Cortex of kidney (tissue), 1 donor: ENCODE measurements at places on chromosomes 4 and X.

DNA sequence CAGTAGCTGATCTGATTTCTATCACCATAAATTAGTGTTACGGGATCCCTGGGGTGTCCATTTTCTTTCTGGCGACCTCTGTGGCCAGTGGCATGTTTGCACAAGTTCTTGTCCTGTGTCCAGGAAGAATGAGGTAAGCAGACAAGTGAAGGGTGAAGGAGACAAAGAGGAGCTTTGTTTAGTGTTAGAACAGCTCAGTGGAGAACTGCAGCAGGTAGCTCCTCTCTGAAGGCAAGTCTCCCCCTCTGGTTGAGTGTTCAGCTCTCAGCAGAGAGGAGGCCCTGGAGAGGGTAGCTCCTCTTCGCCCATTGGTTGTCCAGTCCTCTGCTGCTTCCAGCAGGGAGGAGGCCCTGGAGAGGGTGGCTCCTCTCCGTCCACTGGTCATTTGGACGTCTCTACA lies 47.2 kb downstream of the DMP1 start:
- no peak for DNase-seq

- DNase-seq: no peak
Observed at GRCh38 chr4:78569306-78569821, 17.8 kb downstream of the ANXA3 start.

DNA sequence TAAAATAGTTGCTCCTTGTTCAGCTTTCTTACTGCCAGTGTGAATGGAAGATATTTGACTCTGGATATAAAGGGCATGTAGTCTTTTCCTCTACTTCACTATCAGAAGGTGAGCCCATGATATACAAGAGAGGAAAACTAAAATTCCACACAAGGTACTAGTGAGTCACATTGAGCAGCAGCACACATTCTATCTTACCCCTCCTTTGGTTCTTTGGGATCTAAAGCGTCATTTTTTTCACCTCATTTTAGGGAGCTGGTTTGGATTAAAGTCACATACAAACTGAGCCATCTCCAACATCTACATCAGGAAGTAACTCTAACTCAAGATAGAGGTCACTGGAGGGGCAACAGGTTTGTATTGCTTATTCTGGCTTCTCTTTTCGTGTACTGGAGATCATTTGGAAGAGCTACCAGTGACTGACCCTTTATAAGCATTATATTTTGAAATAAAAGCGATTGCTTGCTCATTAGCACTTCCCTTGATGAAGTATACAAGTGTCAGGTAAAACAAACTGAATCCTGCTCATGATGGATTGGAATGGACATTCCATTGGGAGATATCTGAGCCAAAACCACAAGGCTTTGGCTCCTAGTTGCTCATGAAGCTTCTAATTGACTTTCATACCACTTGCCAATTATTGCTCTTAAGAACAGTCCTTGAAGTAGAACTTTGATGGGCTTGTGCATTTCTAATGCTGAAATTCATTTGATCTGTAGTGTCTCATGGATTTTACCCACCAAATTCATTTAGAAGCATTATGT lies 124.1 kb downstream of the SPCS3 start:
- DNase-seq: no peak

DNA sequence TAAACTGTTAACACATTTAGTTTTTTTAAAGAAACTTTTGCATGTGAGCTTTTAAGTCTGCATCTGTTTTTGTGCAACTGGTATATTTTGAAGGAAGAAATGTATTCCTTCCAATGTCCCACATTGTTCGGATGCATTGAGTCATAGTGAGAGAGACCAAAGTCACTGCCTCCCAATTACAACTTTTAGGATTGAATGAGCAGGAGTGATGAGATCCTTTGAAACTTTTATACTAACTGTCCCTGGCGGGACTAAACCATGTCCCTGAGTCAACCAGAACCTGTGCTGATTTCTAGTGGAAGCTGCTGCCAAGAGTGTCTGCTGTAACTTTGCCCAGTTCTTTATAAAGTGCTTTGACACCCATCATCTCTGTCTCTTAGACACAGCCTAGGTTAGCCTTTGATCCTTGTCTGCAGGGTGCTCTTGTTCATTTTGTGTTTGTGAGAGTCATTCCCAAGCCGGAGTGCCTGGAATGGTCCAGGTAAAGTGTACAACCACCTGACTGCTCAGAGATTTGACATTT lies 122.7 kb downstream of the ZNF518B start:
- DNase-seq: no peak

DNA sequence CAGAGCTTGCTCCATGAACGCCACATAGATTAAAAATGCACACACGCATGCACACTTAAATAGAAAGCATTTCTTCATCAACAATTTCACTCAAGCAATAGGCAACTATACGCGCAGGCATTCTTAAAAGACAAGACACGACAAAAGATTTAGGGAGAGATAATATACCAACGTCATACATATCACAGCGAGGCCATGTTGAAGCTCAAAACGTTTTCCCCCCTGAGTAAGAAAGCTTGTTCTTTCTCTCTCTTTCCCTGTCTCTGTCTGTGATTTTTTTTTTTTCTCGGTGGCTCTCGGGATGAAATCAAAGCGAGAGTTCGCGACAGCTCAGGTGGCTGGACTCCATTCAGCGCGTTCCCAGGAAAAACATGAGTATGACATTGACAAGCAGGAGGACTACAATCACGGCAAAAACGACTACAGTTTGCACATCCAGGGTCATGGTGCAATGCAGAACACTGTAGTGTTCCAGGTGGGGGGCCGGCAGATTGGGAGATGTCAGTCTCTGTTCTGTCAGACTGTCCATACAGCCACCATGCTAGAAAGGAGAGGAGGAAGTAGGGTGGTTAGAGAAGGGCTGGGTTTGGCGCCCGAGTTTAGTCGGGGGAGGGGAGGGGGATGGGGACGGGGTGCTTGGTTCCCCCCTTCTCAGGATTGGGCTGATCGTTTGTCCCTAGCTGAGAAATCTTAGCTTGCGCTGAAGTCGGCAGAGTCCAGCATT lies 30.7 kb downstream of the ARHGEF9 start:
- DNase-seq: no peak

- no peak for DNase-seq
Observed at GRCh38 chrX:18983666-18984380, at the start of gene PHKA2. Gene PHKA2 (minus strand): TSS chrX:18984114. CDS start chrX:18983932, 182 bp downstream.

GRCh38 chrX:100748108-100748507 lies 16.2 kb upstream of the SYTL4 start:
- no peak for DNase-seq

GRCh38 chr4:17630228-17630627 lies 15.8 kb downstream of the MED28 start:
- DNase-seq: no peak

- DNase-seq: no peak
Observed at GRCh38 chr4:30968926-30969325, 248.8 kb downstream of the PCDH7 start.

GRCh38 chr4:140243278-140243753 lies 89.3 kb upstream of the MAML3 start:
- no peak for DNase-seq

GRCh38 chr4:8737075-8737474 lies 134.6 kb downstream of the HMX1 start:
- no peak for DNase-seq

- DNase-seq: no peak
Observed at GRCh38 chr4:123556526-123556925, 159.9 kb downstream of the SPRY1 start.

GRCh38 chr4:66604192-66604591 lies 933.9 kb upstream of the EPHA5 start:
- DNase-seq: no peak

DNA sequence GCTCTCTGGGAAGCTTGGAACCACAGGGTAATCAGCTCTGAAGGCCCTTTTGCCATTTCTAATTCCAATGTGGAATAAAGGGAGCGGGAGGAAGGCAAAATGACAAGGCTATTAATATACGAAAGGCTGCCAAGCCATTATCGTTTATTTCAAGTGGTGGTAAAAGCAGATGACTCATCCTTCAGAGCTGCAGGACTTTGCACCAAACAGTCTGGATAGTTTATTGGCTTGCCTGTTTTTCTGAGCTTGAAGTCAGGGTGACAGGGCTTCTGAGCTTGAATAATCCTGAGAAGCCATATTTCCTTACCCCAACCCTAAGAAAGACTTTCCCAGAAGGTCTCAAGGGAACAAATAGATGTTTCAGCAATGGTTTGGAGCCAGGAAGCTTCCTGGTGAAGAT lies 7.7 kb upstream of the GABRE start:
- DNase-seq: no peak

DNA sequence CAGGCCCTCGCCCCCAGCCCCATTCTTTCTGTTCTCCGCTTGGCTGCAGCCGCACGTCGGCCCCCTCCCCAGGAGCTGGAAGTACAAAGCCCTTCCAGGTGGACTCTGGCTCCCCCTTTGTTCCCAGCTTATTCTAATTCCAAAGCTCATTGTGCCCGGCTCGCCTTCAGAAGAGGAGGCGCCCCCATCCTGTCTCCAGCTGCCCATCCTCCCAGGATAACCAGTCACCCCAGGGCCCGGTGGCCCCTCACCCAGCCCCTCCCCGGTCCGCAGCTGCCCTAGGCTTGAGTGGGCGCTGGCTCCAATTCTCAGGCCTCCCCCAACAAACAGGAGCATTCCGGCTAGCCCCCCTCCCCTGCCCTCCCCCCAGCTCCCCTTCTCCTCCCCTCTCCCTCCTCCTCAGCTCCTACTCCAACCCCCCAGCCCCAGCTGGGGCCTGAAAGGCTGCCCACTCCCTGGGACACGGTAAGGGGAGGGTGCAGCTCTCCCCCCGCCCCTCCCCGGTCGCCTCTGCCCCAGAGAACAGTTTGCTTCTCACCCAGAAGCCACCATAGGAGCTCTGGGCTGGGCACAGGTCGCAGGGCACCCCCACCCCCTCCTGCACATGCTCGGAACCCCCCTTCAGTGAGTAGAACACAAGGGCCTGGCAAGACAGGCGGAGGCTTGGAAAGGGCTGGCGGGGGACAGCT lies 3.1 kb upstream of the SLC6A8 start:
- no peak for DNase-seq

DNA sequence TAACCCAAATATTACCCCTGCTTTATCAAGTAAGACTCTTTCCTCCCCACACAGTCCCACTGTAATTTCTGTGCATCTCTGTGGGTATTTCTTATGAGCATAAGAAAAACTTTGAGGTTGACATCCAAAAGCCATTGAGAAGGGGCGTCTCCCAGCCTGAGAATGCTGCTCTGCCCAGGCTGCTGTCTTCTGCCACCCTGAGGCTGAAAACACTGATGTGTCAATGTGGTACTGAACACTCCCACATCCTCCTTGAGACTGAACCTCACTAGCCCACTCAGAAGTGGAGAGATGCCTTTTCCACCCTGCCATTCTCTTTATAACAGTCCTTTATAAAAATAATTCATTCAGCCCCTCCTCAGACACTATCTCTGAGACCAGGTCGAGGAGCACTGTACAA lies 120.8 kb downstream of the SMIM20 start:
- no peak for DNase-seq

DNA sequence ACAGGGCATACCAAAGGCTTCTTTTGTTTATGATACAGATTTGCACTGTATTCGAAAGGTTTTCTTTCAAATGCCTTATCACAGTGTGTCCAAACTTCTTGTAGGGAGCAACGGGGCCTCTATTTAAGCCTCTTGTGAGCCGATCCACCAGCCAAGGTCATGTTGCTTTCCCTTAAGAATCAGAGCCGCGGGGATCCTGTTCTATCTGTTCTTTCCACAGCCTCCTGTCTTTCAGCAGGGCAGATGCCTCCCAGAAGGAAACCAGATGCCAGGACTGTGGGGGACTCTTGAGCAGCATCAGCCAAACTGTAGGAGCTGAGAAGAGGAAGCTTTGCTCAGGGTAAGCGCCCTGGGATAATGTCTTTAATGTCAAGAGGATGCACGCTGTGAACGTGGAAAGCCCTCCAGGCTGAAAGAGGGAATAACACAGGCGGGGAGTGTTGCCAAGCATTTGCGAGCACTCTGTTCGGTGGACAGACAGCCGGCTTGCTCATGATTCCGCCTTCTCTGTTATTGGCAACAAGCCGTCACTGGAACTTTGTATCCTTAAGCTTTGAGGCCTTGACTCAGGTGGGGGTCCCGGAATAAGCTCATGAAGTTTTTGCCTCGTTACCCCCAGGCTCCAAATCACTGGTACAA lies 279.8 kb upstream of the FRG1 start:
- no peak for DNase-seq

DNA sequence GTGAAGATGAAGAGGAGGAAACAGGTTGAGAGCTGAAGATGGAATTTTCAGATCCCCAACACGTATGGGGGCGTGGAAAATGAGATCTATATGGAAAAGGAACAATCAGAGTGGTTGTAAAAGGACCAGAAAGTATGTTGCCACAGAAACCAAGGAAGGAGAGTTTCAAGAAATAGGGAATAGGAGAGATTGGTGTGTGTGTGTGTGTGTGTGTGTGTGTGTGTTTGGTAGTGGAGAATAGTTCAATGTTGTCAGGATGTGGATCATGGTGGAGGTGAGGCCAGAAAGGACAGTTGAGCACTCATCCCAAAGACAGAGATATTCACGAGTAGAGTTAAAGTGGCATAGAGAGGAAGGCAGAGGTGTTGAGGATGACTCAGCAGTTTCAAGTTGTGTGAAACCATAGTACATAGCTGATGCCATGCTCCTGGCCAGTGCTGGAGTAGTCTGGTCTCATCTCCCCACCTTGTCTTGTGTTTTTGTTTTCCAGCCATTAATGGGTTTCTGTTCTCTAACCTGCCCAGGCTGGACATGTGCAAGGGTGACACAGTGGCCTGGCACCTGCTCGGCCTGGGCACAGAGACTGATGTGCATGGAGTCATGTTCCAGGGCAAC lies 36.1 kb downstream of the HEPH start:
- DNase-seq: no peak

- DNase-seq: no peak
Observed at GRCh38 chr4:119103263-119103662, 32.4 kb upstream of the MYOZ2 start.

- DNase-seq: no peak
Observed at GRCh38 chrX:32545101-32545500, 666.2 kb downstream of the DMD start.

DNA sequence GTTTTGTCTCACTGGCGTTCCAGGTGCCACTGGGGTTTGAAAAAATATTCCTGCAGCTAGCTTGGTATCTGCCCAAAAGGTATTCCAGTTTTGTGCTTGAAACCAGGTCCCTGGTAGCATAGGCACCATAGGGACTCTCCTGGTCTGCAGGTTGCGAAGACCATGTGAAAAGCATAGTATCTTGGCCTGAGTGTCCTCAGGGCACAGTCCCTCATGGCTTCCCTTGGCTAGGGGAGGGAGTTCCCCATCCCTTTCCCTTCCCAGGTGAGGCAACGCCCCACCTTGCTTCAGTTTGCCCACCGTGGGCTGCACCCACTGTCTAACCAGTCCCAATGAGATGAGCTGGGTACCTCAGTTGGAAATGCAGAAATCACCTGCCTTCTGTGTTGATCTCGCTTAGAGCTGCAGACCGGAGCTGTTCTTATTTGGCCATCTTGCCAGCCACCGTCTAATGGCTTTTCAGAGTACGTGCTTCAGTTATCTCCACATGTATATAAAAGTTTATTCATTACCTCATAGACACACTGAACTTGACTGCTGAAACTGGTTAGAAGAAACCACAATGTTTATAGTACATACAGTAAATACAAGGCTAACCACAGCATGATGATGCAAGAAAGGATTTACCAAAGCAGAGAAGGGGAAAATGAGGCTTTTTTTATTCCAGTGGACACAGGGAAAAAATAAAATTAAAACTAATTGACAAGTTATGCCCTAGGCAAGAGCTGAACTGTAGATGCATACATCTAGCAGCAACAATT lies 10.6 kb downstream of the PBDC1 start:
- no peak for DNase-seq

- DNase-seq: no peak
Observed at GRCh38 chr4:629915-630641, 4.7 kb downstream of the PDE6B start.
